ENCODE measurements at places on chromosomes 4 and X.

DNA sequence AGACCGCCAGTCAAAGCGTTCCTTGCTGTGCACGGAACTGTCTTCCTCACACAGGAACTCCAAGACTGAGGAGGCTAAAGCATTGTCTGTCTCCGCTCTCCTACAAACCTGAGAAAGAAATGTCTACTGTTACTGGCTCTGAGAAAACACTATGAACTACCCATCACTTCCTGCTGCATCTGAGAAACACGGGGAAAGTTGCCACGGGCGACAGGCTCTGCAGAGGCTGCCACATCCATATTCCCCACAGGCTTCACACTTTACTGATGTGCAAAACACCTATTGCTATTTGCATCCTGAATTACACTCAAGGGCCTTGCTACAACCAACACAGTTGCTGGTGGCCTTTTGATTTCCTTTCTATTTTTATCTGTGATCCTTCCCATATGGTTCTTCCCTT, 59.0 kb downstream of the AFAP1 start:
- DNase-seq, result no peak

GRCh38 chr4:114281164-114281960, 301.9 kb upstream of the ARSJ start:
- DNase-seq, result peak; percentile 64

- DNase-seq, result no peak
These were observed 26.5 kb downstream of the GALNT7 start for GRCh38 chr4:173195109-173195508.

- no peak for DNase-seq
These were observed 283.9 kb upstream of the AGA start for GRCh38 chr4:177726111-177726510.

DNA sequence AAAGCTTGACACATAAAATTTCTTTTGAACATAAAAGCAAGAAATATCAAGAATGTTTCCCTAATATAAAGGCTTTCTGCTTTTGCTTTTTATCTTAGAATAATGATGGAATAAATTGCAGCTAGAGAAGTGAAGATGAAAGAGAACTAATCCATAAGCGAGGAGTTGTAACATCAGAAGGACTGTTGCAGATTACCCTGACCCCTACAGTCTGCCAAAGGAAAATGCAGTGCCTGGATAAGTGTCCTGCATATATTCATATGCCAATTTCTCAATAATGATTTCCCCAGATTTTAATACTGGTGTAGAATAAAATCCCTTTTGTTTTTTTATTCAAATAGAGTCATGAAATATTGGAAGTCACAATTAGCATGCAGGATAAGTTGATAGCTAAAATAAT, 115.9 kb downstream of the MAGEC2 start:
- DNase-seq, result peak; percentile 9

DNA sequence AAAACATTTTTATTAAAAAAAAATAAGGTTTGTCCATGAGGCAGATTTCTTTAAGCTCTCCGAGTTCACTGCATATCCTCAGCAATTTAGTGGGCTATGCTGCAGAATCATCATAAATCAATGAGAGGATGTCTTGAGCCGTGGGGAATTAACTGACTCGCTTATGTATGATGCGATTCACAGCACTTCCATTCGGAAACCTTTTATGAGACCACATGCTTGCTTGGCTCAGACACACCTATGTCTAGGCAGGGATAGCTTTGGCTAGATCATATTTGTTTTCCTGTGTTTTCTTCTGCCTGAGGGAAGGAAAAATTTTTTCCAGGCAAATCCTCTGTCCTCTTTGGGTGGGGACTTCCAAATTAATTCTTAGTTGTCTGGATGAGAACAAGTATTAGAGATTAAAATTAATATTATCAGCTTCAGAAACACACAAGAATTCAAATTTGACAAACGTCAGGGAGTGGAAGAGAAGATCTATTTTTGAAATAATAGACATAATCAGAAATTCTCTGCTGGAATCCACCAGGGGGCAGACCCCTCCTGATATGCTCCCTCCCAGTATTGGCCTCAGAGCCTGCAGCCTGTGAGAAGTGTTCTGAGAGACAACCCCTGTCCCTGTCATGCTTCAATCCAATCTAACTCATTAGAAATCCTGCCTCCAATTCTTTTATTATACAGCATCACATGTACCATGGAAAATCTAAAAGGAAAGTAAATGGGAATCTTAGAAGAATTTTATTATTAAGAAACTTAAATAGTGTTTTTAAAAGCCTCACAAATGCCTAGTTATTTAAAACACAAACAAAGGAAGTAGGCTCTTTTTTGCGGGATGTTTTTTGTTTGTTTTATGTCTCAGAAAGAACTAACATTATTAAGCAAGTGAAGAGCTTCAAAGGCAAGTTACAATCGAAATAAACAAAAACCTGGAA, 345.1 kb upstream of the TACR3 start:
- DNase-seq, result no peak

GRCh38 chr4:173247321-173247720, 78.7 kb downstream of the GALNT7 start:
- DNase-seq, result no peak

DNA sequence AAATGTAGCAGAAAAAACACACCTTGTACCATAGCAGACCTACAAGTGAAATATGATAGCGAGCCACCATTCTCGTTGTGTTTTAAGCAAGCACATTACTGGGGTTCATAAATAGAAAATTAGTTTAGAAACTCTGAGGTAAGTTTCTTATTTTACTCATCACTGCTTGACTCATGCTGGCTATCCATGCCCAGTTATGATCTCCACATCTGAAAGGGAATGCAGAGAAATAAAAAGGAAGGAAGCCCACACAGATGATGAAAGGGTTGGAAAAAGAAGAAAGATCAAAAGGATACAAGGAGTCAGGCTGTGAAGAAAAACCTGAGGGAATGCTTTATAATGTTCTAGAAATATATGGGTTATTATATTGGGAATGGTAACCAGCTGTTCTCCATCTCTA, 54.5 kb downstream of the CAMK2D start:
- no peak for DNase-seq

- DNase-seq, result no peak
These were observed 458.1 kb upstream of the INTU start for GRCh38 chr4:127174616-127175015.

DNA sequence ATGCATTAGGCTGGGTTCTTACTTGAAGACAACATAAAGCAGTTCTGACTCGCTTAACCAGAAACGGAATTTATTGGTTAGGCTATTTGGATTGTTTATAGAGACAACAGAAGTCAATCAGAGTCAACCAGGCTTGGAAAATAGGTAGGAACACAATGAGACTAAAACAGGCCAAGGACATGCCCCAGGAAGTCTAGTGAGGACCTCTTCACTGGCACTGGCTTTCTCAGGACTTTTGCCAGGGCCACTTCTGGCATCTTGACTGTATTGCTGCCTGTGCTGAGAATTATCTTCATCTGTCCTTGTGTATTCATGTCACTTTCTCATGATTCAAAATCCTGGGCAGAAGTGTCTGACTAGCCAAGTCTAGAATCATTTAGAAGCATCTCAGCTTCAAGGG, 19.6 kb downstream of the PGAM4 start:
- DNase-seq, result no peak

DNA sequence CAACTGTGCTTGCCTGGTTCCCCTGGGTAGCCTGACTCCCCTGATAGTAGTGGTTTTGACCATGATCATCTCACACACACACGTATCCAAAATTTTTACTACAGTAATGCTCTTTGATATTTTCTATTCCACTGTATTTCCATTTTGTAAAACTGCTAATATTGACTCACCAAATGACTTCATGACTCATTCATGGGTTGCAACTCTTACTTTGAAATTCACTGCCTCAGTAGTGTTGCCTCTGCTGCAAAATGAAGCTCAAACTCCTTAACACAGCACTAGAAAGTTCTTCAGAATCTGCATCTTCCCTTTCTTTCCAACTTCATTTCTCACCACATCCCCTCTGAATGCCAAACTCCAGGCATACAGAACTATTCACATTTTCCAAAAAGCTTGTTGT, 20.3 kb downstream of the QRFPR start:
- no peak for DNase-seq

GRCh38 chrX:154541896-154542722, 4.5 kb downstream of the G6PD start:
- peak; percentile 86 for DNase-seq

DNA sequence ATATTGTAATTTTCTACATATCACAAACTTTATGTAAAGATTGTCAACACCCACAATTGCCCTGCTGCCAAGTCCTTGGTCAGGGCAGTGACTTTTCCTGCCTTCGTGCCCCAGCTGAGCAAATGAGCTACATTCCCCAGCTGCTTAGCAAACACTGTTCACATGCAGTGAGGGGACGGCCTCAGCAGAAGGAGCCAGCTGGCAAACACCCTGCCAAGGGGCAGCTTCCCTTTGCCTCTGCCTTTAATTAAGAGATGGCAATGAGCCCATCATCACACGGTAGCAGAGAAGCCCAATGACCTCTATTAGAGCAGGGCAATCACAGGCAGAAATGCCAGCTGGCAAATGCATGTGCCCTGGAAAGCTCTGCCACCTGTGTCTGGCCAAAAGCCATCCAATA, 253.4 kb downstream of the EPHA5 start:
- no peak for DNase-seq

DNA sequence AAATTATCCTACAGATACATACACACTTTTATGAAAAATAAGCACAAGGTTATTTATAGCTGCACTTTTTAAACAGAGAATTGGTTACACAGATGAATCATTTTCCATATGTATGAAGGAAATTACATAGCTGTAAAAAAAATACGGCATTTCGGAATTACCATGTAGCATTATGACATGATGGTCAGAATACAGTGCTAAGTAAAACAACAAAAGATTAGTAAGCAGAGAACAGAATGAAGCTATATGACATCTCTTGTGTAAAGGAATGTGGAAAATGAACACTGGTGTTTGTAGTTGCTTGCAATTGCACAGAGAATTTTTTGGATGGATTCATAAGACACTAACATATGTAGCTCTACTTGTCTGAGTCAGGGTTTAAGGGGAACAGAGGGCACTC, 1222.0 kb upstream of the PRKX start:
- DNase-seq, result no peak

All from GM04504 (cell line).